Renal cortex interstitium (tissue), 15 donors: ENCODE measurements at places on chromosomes 5 and 9. TPM values are rescaled to one million over a fixed set of nuclear protein-coding genes. Genes with fewer than 3 reads are reported as not detected.

DNA sequence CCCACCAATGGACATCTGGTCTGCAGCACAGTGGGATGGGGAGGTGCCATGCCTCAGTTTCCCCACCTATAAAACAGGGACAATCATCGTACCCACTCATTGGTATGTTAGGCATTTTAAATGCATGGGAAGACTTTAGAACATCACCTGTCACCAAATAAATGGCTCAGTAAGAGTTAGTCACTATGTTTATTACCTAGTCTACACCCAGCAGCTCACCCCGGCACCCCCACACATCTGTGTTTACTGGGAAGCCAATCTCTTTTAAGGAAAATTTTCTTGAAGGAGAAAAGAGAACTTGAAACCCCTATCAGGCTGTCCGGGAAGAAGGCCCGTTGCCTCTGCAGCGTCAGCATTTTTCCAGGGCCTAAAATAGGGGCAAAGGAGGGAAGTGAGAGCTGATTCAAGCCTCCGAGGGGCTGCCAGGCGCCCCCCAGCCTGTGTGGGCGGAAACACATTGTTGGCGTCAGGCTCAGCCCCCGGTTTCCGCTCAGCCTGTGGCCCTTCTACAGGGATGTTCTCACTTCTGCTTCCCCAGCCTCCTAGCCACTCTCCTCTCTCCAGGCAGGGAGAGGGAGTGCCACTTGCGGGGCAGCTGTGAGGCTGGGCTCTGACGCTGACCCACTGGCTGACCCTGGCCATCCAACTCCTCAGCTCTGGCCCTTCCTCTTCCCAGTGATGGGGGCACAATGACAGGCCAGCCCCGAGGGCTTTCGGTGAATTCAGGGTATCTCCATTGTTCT is 4.6 kb downstream of the CSF1R start:
- peak; percentile 19 for DNase-seq

- peak; percentile 82 for DNase-seq
These were observed 20.8 kb downstream of the CAVIN4 start for GRCh38 chr9:100598641-100599145.

GRCh38 chr9:69867081-69867814 is 46.6 kb downstream of the CFAP95 start:
- no peak for DNase-seq

GRCh38 chr5:157820593-157821252 is 38.2 kb downstream of the CLINT1 start:
- no peak for DNase-seq

DNA sequence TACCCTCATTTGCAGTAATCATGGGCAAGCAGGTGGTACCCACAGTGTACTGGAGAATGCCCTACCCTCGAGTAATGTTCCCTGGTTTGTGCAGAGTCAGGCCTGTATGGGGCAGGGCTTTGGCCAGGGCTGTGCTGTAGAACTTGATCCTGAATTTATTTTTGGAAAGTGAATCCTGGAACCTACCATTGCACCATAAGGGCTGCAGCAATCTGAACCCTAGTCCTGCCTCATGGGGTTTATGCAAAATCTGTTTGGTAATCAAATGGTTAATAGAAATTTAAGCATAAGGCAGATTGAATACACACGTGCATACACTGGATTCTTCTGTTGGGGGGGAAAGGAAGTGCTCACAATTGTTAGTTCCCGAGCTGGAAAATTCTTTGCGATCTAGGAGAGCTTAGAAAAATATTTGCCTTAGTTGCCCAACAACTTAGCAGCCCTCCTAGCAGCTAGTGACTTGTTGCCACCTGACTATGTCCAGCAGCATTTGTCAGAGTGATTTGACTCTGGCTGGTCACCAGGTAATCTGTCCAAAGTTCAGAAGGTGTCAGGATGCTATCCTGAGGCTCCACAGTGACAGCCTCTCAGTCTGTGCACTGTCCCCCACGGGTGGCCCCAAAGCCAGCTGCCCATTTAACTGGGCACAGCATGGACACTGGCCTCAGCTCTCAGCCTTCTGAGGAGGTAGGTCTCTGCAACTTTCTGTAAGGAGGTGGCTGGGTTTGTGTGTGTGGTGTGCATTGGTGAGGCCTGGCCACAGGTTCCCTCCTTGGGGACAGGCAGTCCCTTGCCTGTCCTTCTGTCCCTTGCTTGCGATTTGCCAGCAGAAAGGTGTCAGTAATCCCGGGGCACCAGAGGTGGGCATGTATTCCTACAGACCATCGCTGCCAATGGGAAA is 8.3 kb downstream of the MVB12B start:
- DNase-seq = no peak

DNA sequence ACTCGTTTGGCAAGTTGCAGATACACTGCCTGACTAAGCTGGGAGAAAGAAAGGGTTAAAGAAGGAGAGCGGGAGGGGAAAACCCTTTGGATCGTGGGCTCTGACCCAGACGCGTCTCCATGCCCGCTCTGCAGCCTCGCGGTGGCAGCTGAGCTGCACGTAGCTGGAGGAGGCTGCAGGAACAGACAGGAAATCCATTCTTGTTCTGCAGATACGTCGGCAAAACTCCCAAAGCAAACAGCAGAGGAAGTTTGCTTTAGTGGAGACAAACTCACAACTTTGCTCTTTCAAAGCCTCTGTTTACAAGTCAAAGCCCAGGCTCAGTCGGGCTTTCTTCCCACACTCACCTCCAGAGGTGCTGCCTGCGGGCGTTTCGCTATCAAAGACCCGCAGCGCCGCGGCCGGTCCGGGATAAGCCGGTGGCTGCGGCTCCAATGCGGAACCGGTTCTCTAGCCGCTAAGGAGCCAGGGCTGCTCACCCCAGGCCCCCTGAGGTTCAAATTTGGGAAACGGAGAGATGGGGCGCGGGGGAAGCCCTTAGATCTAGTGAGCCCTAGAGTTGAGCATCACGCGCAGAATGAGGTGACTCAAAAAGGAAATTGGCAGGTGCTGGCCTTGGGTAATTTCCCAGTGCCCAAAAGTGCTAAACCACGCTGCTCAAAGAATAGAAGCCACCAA is 60.7 kb downstream of the MAT2B start:
- no peak for DNase-seq

CYLC2 gene
- polyA plus RNA-seq = not detected

DNA sequence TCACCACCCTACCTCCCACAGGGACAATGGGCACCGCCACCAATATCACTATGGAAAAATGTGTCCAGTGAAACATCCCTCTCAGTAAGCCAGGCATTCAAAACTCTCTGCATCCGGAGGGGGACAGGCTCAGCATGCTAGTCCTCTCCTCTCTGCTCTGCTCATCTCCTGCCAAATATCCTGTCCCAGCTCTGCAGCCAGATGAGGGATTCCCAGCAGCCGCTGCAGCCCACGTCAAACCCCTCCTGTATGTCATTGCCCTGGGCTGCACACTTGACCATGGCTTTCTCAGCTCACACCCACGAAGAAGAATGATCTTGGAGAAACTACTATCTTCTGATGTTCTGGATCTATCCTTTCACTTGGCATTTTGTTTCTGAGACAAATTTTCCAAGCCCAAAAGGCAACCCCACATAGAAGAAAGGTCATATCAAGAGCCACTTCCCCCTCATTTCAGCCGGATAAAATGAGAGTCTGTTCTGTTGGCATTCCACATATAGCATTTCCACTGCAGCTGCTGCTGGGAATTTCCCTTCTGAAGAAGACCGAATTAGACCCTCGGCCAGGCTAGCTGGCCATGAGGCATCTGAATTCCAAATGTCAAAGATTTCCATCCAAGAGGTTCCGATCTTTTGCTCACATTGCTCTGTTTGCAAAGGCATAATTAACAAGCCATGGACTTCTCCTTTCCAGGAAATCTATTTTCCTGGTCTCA is 338.0 kb downstream of the ACTL7B start:
- no peak for DNase-seq

PCDHB16 gene
- polyA plus RNA-seq = 5.1 TPM

PCDHGA1 gene
- polyA plus RNA-seq = 1.2 TPM

GRCh38 chr5:168689260-168689659 is 110.1 kb upstream of the PANK3 start:
- no peak for DNase-seq

- peak; percentile 66 for DNase-seq
These were observed 86.7 kb downstream of the SLC1A3 start for GRCh38 chr5:36692791-36693763.

DNA sequence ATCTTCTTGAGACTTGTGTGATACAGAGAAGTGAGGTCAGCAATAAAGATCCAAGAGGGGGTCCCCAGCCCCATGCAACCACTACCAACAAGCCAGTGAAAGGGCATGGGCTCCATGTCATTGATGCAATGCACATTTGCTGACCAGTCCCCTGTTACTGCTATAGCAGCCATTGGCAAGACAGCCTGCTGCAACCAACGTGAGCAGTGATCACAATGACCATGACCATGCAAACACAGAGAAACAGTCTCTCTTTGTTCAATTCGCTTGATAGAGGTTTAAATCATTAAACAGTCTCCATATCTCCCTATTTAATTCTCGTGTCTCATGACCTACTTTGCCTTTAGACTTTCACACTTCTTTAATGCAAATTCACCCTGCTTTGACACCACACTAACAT is 30.0 kb upstream of the FOXB2 start:
- no peak for DNase-seq

- no peak for DNase-seq
These were observed 114.5 kb downstream of the BAAT start for GRCh38 chr9:101270302-101270701.

DNA sequence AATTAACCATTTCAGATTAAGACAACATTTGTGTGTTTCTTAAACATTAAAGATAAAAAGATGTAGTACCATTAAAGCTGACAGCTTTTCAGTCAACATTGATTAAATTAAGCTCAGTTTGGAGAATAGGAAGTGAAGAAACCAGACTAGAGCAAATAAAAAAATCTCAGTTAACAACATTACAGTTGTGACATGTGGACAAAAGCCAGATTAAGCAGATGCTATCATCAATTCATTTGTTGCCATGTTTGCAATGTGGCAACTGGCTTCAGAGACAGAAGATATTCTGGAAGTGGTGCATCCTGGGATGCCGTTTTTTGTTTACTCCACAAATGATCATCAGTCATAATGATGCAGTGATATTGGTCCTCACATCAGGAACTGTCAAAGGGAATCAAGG is 70.3 kb upstream of the CNTLN start:
- DNase-seq = no peak

PHF24 gene
- polyA plus RNA-seq = 0.47 TPM

CCL28 gene
- 2.6 TPM for polyA plus RNA-seq

NR6A1 gene
- 1.00 TPM for polyA plus RNA-seq

- no peak for DNase-seq
These were observed 59.7 kb downstream of the ZNF618 start for GRCh38 chr9:113935677-113936380.

DNA sequence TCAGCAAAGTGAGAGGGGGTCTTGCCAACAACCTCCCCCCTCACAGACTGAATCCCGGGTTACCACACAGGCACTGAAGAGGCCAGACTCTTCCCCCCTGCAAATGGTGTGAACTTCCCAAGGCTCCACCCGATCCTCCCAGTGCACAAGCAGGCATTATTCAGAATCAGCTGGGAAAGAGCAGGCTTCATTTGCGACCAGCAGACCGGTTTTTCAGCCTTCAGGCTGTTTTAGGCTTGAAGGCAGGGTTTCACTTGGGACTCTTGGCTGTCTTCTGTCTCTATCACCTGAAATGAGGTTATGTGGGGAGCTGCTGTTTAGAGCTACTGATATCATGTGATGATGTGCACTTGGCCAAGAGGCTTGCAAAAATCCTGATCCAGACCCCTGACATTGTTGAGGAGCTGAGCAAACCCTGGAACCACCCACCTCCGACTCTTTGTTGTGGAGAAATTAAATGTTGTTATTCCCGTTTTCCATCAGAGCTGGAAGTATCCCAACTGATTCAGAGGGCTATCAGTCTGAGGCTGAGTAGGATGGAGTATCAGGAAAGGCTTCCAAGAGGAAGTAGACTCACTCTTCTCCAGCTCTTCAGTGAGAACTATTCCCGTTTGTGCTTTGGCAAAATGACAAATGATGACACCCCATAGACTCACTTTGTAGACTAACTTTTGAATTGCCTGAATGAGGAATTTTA is 63.3 kb upstream of the ZFR start:
- DNase-seq = no peak

BHMT2 gene
- polyA plus RNA-seq = 38.7 TPM

- DNase-seq = no peak
These were observed 34.8 kb downstream of the SNX24 start for GRCh38 chr5:122880170-122880689.

PCDHA1 gene
- 0.09 TPM for polyA plus RNA-seq

LSM11 gene
- 7.9 TPM for polyA plus RNA-seq

- DNase-seq = no peak
These were observed 5.5 kb upstream of the SET start for GRCh38 chr9:128683340-128684064.

ARHGEF37 gene
- polyA plus RNA-seq = 4.3 TPM

GRCh38 chr9:73869264-73869663 is 627.9 kb upstream of the RORB start:
- peak; percentile 10 for DNase-seq

DNA sequence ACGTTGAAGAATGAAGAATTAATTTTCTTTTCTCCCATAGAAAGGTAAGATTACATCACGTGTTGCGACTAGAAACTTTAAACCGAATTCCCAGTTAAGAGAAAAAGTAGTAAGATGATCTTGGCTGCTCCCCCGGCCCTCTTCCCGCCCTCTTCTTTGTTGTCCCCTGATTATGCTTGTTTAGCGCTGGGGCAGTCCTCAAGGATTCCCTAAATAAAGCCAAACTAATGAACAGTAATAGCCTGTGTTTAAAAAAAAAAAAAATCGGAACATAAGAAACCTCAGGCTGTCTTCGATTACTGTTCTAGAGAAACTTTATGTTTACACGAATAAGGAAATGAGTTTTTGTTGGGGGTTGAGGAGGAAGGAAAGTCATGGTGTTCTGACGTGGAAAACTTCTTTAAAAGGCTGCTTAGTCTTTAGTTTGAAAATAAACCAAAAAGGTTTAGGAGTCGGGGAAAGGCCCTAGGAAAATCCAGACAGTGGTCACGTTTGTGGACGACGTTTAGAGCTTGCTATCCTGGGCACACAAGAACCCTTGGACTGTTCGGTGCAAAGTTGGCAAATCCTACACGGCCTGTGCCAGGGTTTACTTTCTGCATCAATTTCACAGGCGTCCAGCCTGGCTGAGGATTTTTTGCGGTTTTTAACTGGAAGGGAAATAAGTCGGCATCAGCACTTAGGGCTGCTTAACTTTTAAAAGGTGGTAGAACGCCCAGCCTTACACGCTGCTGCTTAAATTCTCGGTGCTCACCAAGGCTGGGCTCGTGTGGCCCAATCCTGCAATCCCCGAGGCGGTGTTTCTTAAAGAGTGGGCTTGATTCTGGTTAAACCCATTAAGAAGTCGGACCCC is 1.1 kb upstream of the MAT2B start:
- peak; percentile 46 for DNase-seq

GRCh38 chr5:96537386-96537785 is 104.3 kb upstream of the PCSK1 start:
- no peak for DNase-seq

- DNase-seq = no peak
These were observed 700.8 kb downstream of the MAT2B start for GRCh38 chr5:164206196-164206595.

DNA sequence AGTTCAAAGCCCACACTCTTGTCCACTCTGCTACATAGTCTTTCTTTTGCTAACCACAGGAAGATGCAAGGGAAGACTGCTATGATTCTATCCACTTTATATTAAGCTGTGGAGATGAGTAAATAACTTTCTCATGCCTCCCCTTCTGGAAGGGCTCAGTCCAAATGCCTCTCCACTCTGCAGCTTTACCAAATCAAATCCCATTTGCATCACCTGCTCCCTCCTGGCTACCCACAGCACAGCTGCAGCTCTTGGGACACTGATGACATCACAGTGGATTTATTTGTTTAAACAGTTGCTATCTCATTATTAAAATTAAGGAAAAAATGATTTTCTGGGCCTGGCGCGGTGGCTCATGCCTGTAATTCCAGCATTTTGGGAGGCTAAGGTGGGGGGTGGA is 1544.9 kb upstream of the WWC1 start:
- no peak for DNase-seq

GRCh38 chr5:125245216-125245615 is 498.8 kb upstream of the ZNF608 start:
- no peak for DNase-seq
